NCI-H1694 (cell line): ENCODE measurements at places on chromosomes 7 and 10.

DNA sequence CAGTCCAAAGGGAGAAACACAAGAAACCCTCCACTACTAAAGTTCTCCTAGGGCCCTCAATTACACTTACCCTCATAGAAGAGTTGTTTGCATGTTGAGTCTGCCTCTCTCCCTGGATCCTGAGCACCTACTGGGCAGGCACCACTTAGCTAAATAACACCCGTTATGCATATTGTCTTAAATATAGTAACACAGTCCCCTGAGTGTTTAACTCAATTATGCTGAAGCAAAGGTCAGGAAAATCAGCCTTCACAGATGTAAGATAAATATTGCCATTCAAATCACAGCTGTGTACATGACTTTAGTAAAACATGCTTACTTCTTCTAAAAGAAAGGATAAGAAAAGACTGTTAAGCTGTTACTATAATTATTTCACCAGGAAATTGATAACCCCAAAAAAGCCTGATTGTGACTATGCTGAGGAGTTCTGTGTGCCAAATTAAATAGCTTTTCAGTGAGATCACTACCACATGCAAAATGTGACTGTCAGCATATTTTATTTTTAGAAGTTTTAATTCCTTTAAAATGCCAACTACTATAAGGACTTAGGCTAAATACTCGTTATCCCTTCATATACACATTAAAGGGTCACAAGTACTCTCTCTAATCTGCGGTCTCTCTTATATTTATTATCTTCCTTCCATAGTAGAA, 733.9 kb upstream of the PHF14 start:
- DNase-seq = no peak

GRCh38 chr7:139114585-139114984, 5.1 kb upstream of the ZC3HAV1 start:
- no peak for DNase-seq

DNA sequence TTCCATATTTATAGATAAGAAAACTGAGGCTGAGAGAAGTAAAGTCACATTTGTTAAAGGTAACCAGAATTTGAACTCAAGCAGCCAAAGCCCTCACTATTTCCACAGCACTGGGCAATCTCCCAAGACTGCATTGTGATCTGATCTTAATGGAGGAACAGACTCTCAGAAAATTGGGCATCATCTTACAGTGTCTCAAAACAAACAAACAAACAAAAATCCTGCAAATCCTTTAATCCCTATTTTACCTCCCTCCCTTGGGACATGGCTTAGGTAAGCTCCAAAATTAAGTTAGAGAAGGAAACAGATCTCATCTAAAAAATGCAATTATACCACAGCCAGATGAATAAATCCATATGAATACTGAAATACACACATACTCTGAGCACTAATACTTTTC, 57.5 kb downstream of the FHIP2A start:
- DNase-seq = no peak

DNA sequence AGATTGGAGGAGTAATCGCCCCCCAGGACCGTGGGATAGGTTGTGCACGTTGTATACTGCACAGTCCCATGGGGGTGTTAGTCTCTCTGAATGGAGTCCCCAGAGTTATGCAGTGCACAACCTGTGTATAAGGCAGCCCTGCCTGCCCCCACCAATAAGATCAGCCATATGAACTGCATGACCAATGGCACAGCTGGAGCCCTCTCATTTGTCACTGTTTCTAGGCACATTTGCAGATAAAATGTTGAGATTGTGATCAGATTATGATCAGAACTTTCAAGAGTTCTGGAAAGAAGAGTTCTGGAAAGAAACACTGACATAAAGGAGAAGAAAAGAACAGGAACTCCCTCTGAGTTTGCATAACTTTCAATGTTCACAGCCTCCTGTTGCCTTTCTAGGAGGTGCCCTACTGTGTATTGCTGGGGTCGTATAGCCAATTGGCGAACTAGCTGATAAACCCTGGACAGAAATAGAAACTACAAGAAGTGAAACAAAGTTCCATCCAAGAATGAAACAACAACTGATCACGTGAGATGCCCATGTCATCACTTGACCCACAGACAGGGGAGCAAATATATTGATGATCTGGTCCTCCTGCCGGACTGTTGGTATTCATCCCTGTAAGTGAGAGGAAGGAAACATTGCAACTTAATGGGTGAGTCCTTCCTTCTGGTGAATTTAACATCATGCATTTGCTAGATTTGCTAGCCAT, 49.6 kb upstream of the TOMM7 start:
- no peak for DNase-seq

DNA sequence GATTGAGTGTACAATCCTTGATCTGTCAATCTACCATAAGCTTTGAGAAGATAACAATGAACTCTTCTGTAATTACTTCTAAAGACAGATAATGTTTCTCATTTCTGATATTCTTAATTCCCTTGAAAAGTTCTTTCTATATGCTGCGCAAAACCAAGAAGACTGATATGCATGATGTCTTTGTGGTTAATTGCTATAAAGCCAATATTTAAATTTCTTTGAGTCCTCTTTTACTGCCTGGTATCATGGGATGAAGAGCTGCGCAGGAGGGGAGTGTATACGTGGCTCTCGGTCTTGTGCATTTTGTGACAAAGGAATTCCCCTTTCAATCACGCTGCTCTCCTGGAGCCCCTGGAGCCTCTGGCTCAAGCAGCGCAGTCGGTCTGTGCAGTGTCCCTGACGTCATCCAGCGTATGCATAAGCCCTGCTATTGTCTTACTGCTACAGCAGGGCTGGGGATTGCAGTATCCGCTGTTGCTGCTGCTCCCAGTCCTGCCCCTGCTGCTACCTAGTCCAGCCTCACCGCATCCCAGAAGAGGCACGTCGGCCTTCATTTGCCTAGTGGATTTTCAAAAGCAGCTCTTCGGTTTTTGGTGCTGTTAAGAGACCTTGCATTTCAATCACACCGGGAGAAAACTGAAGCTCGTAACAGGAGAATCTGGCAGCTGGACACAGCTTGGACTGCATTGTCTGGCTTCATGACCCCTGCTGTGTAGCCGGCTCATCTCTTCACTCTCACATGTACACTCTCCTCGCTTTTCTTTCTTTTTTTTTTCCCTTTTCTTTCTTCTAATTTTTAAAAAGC, 66.7 kb downstream of the ST7 start:
- peak; percentile 88 for DNase-seq

DNA sequence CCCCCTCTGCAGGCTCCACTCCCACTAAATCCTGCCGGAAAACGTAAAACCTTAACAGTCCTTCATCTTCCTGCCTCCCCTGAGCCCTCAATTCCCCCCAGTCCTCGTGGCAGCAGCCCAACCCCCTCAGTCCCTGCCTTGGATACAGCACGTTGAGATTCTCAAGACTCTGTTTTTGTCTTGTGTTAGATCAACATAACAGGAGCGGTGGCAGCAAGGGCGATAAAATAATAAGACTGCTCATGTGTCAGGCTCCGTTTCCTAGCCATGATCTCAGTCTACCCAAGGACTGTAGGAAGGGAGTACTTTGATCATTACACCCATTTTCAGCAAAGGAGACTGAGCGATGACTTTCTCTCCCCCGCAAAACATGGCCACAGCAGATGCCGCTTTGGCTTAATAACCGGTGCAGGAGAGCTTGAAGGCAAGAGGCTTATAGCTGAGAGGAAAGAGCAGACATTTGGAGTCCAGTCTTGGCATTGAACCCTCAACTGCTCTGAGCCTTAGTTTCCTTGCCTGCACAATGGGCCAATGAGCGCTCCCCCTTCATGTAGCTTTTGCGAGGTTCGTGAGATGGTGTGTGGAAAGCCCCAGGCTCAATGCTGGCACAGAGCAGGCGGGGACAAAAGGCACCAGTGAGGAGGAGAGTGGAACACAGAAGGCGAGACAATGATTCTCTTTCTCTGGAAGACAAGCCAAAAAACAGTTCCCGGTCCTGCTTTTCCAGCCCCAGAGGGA, 42.1 kb upstream of the PCBD1 start:
- no peak for DNase-seq

- DNase-seq = no peak
Measured at GRCh38 chr7:142787783-142788182, 17.0 kb downstream of the PRSS2 start.

DNA sequence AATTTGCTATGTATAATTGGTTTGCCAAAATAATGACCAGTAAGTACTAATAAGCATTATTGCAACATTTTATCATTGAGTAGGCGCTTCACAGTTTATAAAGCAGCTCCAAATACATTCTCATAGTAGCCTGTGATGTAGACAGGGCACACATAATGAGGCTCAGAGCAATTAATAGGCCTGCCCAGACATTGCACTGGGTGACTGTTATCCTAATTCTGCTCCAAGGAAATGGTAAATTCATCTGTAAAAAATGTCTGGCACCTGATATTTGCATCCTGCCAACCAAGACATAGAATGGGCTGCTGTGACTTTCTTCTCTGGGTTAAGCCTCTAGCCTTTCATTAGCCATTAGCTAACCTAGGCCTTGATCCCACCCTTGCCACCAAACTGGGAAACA, 97.6 kb downstream of the SEM1 start:
- no peak for DNase-seq

DNA sequence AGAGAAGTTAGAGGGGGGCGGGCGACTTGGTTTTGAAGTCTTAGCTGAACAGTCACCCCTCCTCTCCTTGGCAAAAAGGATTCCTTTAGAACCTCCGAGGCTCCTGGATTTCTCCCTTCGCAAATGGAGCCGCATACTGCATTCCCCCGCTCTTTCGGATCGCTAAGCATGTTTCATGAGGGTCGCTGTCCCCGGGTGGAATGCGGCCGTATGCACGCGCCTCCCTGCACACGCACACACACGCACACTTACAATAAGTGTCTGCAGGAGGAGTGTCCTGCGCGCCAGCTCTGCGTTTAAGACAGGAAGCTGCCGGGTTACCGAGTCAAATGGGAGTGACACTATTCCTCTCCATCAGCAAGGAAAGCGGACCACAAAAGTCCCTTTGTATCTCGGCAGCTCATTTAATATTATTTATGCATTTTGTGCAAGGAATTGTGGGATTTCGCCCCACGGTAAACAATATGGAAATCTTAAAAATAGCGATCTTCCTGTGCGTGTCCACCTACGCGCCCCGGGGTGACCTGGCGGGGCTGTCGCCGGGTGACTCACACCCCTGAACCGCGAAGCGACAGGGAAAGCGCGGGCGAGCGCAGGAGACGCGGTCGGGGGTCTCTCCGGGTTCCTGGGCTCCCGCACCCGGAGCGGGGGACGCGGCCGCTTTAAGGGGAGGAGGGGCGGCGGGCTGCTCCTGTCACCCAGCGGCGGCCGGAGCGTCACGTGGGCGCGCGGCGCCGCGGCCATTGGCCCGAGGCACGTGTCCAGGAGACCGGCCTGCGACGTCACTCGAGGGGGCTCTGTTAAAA, 988 bp upstream of the EN2 start:
- no peak for DNase-seq

GRCh38 chr10:129968020-129968852, 4.2 kb upstream of the EBF3 start:
- no peak for DNase-seq

- DNase-seq = no peak
Measured at GRCh38 chr10:119298810-119299209, 91.4 kb downstream of the GRK5 start.

DNA sequence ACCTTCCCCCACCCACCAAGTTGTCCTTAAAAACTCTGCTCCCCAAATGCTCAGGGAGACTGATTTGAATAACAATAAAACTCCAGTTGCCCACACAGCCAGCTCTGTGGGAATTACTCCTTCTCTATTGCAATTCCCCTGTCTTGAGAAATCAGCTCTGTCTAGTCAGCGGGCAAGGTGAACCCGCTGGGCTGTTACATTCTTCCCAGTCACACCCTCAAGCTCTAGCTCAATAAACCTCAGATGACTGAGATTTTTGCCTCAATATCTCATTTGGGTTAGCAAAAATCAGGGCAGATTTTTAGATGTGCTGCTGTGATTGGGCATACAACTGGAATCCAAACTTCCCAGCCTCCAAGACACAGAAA, 32.9 kb downstream of the SVOPL start:
- DNase-seq = no peak

DNA sequence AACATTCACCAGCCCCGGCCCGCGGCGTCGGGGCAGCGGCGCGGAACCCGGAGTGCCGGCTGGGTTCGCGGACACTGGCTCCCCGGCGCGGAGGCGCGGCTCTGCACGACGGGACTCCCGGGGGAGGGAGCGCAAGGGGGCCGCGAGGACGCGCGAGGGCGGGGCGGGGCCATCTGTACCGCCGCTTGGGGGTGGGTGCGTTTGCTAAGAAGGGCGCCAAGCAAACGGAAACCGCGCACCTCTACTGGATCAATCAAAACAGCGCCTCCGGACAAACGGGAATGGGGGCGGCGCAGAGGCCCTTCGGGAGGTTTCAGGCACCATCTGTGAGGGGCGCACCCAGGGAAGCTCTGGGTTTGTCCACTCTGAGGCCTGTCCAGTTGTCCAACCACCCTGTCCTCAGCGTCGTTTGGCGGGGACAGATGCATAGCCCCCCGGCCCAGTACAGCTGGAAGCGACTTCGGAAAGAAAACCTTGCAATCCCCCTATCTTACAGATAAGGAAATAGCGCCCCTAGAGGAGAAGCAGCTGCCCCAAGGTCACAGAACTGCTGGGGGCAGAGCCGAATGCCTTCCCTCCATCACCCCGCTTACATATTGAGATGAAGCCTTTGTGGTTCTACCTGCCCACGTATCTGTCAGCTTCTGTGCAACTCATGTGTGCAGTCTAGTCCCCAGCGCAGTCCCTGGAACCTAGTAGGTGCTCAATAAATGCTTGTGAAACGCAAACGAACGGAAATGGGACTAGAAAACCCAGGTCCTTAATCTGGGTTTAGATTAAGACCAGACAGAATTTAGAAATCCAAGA, 10.7 kb upstream of the SLIT1 start:
- DNase-seq = peak; percentile 71

DNA sequence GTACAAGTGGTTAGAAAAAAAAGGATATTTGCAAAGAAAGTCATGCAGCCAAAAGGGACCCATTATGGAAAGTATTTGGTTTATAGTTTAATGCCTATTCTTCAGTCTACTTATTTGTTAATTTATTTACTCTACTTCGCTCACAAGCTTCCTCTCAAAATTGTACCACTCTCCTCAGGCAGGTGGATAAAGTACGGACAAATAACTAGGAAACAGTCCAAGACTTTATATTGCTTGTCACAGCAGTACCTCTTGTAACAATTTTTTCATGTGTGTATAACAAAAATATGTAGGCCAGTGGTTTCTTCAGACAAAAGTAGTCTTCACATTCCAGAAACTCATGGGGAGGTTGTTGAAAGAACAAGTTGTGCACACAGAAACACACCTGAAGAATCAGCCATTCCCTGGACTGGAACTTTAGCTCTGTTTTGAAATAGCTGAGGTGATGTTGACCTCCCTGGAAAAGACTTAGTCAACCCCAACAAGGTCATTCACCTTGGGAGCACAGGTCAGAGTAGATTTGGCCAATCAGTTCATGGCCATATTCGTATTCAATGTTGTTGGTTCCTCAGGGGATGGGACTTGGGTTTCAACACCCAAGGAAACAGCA, 73.4 kb downstream of the TES start:
- no peak for DNase-seq

- no peak for DNase-seq
Measured at GRCh38 chr10:119737823-119738222, 12.0 kb downstream of the INPP5F start.

GRCh38 chr10:37839243-37839642, 18.2 kb downstream of the ZNF248 start:
- no peak for DNase-seq
